ENCODE measurements at places on chromosomes 1 and 21. TPM values are rescaled to one million over a fixed set of nuclear protein-coding genes. Genes with fewer than 3 reads are reported as not detected.

Gene DEPDC1
- total RNA-seq = 10.6 TPM

DNA sequence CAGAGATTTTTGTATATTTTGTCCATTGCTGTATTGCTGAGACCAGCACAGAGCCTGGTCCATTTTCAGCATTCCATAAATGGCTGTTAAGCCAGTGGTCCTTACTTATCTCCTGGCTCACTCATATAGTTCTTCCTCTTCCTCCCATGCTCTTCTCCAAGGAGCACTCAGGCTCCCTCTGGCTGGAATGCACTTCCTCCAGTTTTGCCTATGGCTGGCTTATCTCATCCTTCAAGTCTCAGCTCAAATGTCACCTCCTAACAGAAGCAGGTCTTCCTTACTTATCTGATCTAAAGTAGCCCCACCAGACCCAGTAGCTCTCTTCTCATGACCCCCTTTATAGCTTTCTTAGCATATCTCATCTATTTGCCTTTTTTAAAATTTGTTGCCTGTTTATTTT, 146.9 kb downstream of the SLC30A10 start:
- H3K27ac ChIP-seq = no peak overlapping the region
- H3K27me3 ChIP-seq = no peaks in the 10 kb centered on the region

DNA sequence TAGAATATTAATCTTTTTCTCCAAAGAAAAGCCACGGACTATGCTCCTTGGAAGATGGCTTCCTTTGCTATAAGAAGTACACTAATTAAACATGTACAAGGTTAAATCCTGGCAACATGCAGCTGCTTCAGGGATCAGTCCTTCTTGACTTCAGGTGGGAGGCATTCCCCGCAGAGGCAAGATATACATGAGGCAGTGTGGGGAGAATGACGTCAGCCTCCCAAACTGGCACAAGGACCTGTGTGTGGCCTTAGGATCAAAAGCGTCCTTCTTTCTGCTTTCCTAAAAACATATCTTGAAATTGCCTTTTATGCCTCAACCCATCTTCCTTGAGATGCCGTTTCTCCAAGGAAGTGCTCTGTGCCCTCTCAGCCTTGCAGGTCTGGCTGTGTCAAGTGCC, 90.3 kb downstream of the WLS start:
- no peaks in the 10 kb centered on the region for H3K27me3 ChIP-seq
- peaks cover 3% of the 10 kb centered on the region for H3K36me3 ChIP-seq
- no peak overlapping the region for H3K27ac ChIP-seq
- peaks cover 6% of the 10 kb centered on the region for H3K4me1 ChIP-seq
- H3K4me3 ChIP-seq = no peak overlapping the region
- DNase-seq = no peak

DNA sequence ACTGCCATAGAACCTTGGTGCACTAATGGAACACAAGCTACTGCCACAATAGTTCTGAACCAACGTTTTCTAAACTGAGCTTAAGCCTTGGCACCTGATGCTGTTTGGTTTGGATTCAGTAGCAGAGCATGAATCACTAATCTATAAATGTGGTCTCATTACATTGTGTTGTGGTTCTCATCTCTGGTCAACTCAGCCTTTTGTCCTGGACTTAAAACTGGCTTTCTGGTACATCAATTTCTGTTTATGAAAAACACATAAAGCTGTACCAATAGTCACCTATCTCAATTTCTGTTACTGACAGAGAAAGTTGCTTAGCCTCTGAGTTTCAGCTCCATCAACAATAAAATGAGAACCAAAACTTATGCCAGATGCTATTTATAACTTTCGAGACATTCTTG, 197.5 kb upstream of the KIAA0040 start:
- no peaks in the 10 kb centered on the region for H3K27me3 ChIP-seq
- no peaks in the 10 kb centered on the region for H3K36me3 ChIP-seq
- no peak for DNase-seq

DNA sequence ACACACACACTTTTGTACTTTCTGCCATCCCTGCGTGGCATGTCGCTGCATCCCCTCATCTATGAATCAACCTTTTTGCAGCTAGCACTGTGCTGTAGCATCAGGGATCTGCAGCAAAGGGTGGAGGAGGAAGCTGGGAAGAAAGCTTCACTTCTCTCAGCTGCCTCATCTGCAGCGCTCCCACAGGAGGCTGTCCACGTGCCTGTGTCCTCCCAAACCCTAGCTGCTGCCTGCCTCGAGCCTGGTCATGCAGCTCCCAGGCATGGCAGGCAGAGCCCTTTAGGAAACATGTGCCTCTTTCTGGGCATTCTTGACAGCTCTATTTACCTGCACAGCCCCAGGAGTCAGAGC, 262.1 kb upstream of the SGIP1 start:
- H3K4me3 ChIP-seq = peak overlapping the region; percentile 47
- H3K27me3 ChIP-seq = no peaks in the 10 kb centered on the region
- peak overlapping the region; percentile 93 for H3K27ac ChIP-seq
- no peaks in the 10 kb centered on the region for H3K36me3 ChIP-seq
- H3K4me1 ChIP-seq = peaks cover 52% of the 10 kb centered on the region

Gene NUF2
- 5.7 TPM for total RNA-seq

GRCh38 chr1:68633141-68633919, 136.4 kb upstream of the DEPDC1 start:
- H3K36me3 ChIP-seq = no peaks in the 10 kb centered on the region
- no peak overlapping the region for H3K4me3 ChIP-seq
- H3K27ac ChIP-seq = no peak overlapping the region
- no peaks in the 10 kb centered on the region for H3K27me3 ChIP-seq

Gene SPRR1B
- 889 TPM for total RNA-seq

Gene IGSF9
- total RNA-seq = 7.6 TPM

DNA sequence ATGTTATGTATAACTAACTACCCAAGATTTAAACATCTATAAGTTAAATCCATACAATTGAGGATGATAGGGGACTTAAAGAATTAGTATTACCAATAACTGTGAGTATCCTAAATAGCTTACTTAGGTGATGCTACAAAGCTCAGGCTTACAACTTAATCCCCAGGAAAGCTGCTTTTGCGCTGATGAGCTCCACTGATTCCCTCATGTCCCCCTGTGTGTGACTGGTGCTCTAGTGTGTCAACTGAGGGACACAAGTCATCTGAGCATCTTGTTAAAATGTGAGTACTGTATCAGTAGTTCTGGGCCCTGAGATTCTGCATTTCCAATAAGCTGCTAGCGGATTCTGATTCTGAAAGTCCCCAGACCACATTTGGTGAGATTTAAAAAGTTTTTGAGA, 1458.8 kb downstream of the MRPL39 start:
- H3K4me1 ChIP-seq = no peaks in the 10 kb centered on the region
- H3K36me3 ChIP-seq = no peaks in the 10 kb centered on the region
- H3K4me3 ChIP-seq = no peak overlapping the region

DNA sequence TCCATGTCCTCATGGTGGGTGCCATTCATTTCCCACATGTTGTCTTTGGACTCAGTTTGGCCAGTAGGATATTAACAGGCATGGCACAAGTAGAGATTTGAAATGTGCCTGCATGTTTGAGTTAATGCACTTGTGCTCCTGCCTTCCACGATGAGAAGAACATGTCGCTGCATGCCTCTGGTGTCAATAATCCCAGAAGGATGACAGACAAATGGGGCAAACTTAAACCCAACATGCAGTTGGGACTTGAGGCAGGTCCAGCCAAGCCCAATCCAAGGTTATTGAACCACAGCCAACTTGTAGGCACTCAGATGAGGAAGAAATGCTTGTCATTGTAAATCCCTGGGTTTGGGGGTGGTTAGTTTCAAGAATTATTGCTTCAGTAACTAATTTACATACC, 174.6 kb downstream of the TRIM33 start:
- no peak for DNase-seq
- no peaks in the 10 kb centered on the region for H3K27me3 ChIP-seq
- no peak overlapping the region for H3K4me3 ChIP-seq
- peaks cover 9% of the 10 kb centered on the region for H3K4me1 ChIP-seq

DNA sequence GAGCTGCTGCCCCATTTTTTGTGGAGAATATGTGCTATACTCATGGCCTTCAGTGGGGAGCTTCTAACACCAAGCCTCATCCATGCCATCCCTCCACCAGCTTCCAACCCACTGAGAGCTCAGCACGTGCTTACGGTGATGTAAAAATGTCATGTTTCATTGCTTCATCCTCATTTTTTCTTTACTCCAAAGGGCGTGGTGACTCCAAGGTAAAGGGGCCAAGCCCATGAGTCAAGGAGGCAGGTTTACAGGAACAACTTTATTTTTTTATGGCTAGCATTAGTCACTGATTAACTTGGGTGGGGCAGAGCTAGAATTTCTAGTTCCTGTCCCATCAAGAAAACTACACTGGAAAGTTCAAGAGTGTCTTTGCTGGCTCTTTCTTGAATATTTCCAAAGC, at the start of gene C1orf226:
Gene C1orf226, plus strand, starts transcription at position 346 of the 400 bp plus-strand sequence. CDS start 174 bp downstream, outside the sequence.
- peaks cover 10% of the 10 kb centered on the region for H3K4me1 ChIP-seq
- H3K27me3 ChIP-seq = no peaks in the 10 kb centered on the region
- H3K36me3 ChIP-seq = no peaks in the 10 kb centered on the region
- H3K4me3 ChIP-seq = no peak within 1 kb of the TSS

Gene PTPN14
- 14.4 TPM for total RNA-seq

DNA sequence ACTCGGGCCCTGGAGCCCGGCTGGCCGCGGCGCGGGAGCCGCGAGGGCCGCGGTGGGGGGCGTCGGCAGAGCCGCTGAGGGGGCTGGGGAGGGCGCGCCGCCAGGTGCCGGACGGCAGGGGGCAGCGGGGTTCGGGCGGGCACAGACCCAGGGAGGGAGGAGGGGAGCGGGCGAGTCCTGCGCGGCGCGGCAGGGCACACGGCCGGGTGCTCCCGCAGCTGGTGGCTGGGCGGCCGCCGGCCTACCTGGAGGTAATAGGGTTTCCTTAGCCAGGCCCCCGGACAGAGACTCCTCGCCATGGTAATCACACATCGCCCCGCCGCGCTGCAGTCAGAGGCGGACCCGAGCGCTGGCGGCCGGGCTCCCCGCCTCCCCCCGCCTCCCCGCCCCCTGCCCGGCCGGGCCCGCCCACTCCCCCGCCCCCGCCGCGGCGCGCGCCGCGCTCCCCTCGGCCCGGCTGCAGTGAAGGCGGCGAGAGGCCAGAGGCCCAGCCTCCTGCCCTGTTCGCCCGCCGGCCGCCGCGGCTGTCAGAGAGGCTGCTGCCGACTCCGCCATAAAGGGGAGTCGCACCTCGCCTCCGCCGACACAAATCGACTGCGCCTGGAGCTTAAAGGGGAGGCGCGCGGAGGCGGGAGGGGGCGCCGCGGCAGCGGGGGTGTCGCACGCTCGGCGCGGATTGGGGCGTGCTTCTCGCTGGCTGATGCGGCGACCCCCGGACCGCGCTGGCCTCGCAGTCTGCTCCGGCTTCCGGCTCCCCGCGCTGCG, at the start of gene DIPK1A:
Gene DIPK1A, minus strand, starts transcription at position 332 of the 765 bp plus-strand sequence. Its CDS starts 33 bp downstream, at position 299.
- DNase-seq = peak; percentile 60
- peak within 1 kb of the TSS; percentile 81 for H3K4me3 ChIP-seq
- H3K36me3 ChIP-seq = no peaks in the 10 kb centered on the region
- H3K27me3 ChIP-seq = no peaks in the 10 kb centered on the region
- peak within 1 kb of the TSS; percentile 98 for H3K27ac ChIP-seq

Gene OR6K3
- not detected for total RNA-seq

DNA sequence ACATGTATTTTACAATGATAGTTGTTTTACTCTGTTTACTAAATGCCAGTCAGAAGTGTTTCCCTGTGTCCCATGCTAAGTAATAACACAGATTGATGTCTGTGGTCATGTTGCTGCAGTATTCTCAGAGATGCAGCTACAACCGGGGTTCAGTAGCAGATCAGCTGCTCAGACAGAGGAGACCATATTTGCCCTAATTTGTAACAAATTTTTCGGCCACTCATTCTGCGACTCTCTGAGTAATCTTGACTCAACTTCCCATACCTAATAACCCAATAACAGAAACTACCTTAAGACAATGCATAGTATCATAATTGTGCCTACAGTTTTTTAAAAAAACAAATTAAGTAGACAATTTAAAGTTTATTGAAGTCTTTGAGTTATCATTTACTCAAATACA, 32.6 kb downstream of the NIBAN1 start:
- H3K27me3 ChIP-seq = no peaks in the 10 kb centered on the region
- H3K36me3 ChIP-seq = no peaks in the 10 kb centered on the region
- no peak overlapping the region for H3K27ac ChIP-seq
- DNase-seq = no peak
- no peaks in the 10 kb centered on the region for H3K4me1 ChIP-seq

DNA sequence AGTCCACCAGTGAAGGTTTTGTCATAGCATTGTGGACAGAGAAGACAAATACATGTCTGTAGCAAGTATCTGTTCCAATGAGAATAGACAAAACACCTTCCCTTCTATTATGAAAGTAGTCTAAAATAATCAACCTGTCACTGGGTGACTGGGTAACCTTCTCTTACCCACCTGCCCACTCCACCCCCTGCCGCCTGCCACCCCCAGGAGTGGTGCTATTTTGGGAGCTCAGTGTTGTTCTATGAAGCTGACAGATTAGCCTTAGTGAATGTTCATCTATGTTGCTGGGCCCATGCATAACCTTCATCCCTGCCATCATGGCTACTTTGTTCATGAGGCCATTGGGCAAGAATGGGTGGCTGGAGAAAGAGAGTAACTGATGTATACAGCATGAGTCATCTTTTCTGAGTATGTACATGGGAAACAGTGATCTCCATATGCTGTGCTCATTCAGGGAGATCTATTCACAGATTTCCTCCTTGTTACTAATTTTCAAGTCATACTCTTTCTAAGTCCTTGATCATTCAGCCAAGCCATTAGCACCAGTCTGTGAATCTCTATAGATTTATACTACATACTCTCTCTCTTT, 24.8 kb downstream of the MARK1 start:
- H3K36me3 ChIP-seq = no peaks in the 10 kb centered on the region
- H3K27ac ChIP-seq = no peak overlapping the region
- no peaks in the 10 kb centered on the region for H3K27me3 ChIP-seq
- peaks cover 5% of the 10 kb centered on the region for H3K4me1 ChIP-seq
- DNase-seq = no peak

Gene ZNF593OS
- not detected for total RNA-seq

- H3K27me3 ChIP-seq = peaks cover 6% of the 10 kb centered on the region
- no peak overlapping the region for H3K27ac ChIP-seq
- no peaks in the 10 kb centered on the region for H3K36me3 ChIP-seq
- DNase-seq = no peak
Observed at GRCh38 chr1:117646007-117646811, 40.4 kb downstream of the TENT5C start.

Gene CA14
- not detected for total RNA-seq

Gene KCNK1
- total RNA-seq = 11.2 TPM

Gene ADAMTS4
- total RNA-seq = 2.6 TPM

Gene OR2T27
- not detected for total RNA-seq

DNA sequence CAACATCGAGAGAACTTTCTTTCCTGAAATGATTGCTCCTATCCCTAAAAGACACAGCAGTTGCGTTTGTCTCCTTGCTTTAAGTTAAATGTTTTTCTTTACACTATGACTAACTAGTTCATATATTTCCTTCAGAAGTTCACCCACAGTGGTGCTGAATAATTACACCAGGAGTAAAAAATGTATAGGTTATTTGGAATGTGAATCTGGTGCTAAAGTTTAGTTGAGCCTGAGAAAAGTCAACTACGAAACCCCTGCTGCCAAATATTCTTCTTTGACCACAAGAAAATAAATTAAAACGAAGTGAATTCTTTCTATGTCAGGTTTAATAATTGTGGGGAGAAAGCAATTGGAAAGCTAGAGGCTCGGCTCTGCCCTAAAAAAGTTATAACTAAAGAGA, 52.8 kb downstream of the C4BPA start:
- H3K27me3 ChIP-seq = no peaks in the 10 kb centered on the region
- no peak for DNase-seq
- no peak overlapping the region for H3K4me3 ChIP-seq
- H3K4me1 ChIP-seq = no peaks in the 10 kb centered on the region
- H3K27ac ChIP-seq = no peak overlapping the region

Measured in esophagus squamous epithelium (tissue), 5 donors.